ENCODE measurements at places on chromosomes 12 and 14. TPM values are rescaled to one million over a fixed set of nuclear protein-coding genes. Genes with fewer than 3 reads are reported as not detected.

Gene FGD6
- polyA plus RNA-seq, result 16.4 TPM

Gene ANKRD33
- not detected for polyA plus RNA-seq

Gene BEST3
- polyA plus RNA-seq, result 0.06 TPM

Gene CORO1C
- polyA plus RNA-seq, result 188 TPM

Gene AP1G2
- polyA plus RNA-seq, result 129 TPM

Gene PDZRN4
- not detected for polyA plus RNA-seq

Gene KCNA1
- not detected for polyA plus RNA-seq

Gene RFLNA
- polyA plus RNA-seq, result 0.20 TPM

Gene KLRC3
- not detected for polyA plus RNA-seq

Gene KCNC2
- not detected for polyA plus RNA-seq

Gene DTD2
- polyA plus RNA-seq, result 21.8 TPM

Gene GNB3
- polyA plus RNA-seq, result 0.10 TPM

Gene PTCSC3
- polyA plus RNA-seq, result not detected

Gene RIN3
- polyA plus RNA-seq, result 2.4 TPM

Gene MFAP5
- 17.7 TPM for polyA plus RNA-seq

Gene OTUB2
- polyA plus RNA-seq, result 4.6 TPM

Gene IRAK3
- 0.10 TPM for polyA plus RNA-seq

Gene RERGL
- polyA plus RNA-seq, result 0.20 TPM

Gene RNF41
- polyA plus RNA-seq, result 51.7 TPM

Gene SMCO3
- not detected for polyA plus RNA-seq

Gene TMPRSS12
- not detected for polyA plus RNA-seq

Gene IL31
- not detected for polyA plus RNA-seq

Gene CLEC2A
- polyA plus RNA-seq, result not detected

Gene C12orf60
- 1.1 TPM for polyA plus RNA-seq

Gene CABP1
- polyA plus RNA-seq, result 0.03 TPM

Gene SLC7A7
- polyA plus RNA-seq, result 0.34 TPM

Gene POTEG
- not detected for polyA plus RNA-seq

Gene LPAR5
- polyA plus RNA-seq, result 0.12 TPM

Gene FSCB
- not detected for polyA plus RNA-seq

Gene EVL
- polyA plus RNA-seq, result 20.4 TPM

Gene SERPINA10
- polyA plus RNA-seq, result not detected

Gene KRT77
- polyA plus RNA-seq, result not detected

Gene AQP6
- 0.09 TPM for polyA plus RNA-seq

Gene RHEBL1
- polyA plus RNA-seq, result 1.9 TPM

Gene KLHDC1
- 0.03 TPM for polyA plus RNA-seq

Gene SDR9C7
- polyA plus RNA-seq, result not detected

Gene NRXN3
- polyA plus RNA-seq, result 0.26 TPM

Gene AQP2
- not detected for polyA plus RNA-seq

Gene CRIP1
- 0.37 TPM for polyA plus RNA-seq

Gene ACOT6
- not detected for polyA plus RNA-seq
